Left lung (tissue), 14 donors: ENCODE measurements at places on chromosomes 5 and 9.

DNA sequence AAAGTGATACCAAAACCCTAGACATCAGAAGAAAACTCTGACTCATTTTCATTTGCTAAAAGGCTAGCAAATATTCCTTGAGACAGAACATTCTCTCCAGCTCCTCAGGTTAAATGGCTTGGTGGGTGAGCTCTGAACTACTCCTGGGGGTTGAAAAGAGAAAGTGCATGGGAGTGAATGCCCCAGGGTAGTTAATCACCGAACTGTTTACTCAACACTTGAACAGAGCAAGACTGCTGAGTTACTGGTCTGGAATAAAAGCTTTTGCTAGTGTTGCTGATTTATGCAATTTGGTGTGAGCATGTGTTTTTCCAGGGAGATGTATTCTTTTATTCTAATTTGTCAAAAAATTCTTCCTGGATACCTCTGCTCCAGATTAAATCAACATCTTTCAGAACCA is 88.3 kb upstream of the PRDM9 start:
- no peak overlapping the region for H3K27ac ChIP-seq
- H3K4me1 ChIP-seq = no peaks in the 10 kb centered on the region
- H3K36me3 ChIP-seq = no peaks in the 10 kb centered on the region
- no peak overlapping the region for H3K4me3 ChIP-seq
- no peak for DNase-seq

DNA sequence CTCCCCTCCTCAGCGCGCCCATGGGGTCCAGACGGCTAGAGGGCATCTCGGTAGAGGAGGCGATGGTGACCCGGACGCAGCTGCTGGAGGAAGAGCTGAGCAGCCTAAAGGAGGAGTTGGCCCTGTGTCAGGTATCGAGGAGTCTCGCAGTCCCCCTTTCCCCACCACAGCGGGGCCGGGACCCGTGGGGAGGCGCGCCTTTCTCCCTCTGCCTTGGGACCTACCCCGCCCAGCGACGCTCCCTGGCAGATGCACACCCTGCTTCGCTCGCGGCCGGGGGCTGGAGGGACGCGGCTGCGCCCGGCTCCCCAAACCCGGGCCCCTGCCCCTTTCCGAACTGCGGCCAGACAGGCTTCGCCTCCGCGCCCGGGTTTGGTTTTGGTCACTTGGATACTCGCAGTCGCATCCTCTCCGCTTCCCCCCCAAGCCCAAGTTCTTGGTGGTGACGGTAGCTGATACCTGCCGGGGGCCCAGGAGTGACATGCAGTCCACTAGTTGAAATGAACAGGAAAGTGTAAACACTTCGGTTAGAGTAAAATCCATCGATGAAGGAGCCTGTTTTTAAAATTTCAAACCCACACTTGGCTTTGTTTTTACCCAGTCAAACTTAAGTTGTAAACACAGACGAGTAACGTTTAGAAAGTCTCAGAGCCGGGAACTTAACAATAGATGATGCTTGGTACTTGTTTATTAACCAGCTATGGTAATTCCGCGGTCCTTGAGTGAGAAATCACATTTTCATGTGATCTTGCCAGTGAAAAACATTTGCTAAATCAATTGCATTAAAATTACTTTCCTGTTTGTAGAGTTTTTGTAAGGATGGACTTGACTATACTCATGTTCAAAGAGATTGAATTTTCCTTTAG is 688 bp downstream of the CNTLN start:
- no peaks in the 10 kb centered on the region for H3K27me3 ChIP-seq
- H3K4me3 ChIP-seq = peak overlapping the region; percentile 85
- peak overlapping the region; percentile 81 for H3K27ac ChIP-seq
- DNase-seq = peak; percentile 86

- H3K27me3 ChIP-seq = no peaks in the 10 kb centered on the region
- no peak overlapping the region for H3K27ac ChIP-seq
- DNase-seq = no peak
- H3K4me3 ChIP-seq = no peak overlapping the region
- H3K4me1 ChIP-seq = no peaks in the 10 kb centered on the region
Measured at GRCh38 chr5:53438486-53439472, 41.6 kb upstream of the FST start.

DNA sequence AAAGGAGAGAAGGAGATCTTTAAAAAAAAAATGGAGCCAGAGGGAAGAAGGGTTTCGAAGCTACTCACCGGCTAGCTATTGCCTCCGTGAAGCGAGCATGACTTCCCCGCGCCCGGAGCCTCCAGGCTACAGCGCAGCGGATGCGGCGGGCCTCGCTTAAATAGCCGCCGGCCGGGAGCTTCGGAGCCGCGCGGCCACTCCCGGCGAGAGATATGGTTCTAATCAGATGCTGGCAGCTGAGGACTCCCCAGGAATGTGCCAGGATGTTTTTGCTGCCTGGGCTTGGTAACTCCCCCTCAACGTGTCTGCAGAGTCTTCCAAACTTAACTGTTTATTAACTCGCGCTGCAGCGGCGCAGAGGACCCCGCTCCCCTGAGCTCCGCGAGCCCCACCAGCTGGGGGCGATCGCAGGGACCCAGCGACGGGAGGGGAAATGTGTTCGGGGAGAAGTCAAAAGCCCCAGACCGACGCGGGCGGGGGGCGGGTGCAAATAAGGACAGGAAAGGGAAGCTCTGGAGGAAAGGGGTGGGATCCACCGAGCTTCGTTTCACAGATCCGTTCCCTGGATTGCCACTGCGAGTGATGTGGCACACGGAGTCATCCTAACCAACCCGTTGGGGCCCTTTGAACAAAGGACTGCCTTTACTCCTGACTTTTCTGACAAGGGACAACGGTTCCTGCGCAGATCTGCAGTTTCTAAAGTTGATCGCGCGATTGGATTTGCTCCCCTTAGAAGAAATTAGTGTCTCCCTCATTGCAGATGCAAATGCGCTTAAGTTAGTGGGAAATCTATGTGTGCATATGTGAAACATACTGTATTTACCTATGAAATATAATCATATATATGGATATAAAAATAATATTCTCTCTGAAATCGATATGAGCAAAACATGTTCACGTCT is at the start of gene DAB2:
Gene DAB2, minus strand, starts transcription at position 245 of the 902 bp plus-strand sequence. CDS start 30,660 bp downstream, outside the sequence.
- H3K27me3 ChIP-seq = no peaks in the 10 kb centered on the region
- H3K4me1 ChIP-seq = peaks cover 49% of the 10 kb centered on the region
- no peaks in the 10 kb centered on the region for H3K36me3 ChIP-seq
- H3K27ac ChIP-seq = peak within 1 kb of the TSS; percentile 90

DNA sequence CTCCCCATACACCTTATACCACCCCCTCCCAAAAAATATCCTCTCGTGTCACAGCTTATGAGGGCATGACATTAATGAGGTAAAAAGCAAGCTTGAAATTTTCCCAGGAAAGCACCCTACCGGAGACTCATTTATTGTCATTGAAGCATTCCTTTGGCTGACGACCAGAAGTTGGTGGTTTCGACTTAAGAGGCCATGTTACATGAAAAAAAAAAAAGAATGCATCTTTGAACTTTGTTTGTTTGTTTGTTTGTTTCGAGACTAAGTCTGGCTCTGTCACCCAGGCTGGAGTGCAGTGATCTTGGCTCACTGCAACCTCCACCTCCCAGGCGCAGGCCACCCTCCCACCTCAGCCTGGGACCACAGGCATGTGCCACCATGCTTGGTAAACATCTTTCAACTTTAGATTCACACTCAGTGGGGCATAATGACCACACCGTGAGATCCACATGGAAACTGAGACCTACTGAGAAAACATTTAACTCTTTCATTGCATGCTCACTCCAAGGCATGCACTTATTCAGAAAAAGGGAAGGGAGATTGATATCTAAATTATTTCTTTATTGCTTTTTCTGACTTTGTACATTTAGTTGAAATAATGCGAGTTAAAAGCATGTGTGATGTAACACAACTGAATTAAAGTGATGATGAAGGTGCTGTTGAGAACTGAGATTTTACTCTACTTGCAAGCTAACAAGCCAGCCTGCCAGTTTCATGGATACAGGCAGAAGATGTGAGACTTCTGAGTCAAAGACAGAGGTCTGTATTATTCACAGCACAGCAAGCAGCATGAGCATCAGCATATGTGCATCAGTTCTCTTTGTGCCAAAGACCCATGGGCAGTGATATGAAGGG is 5.1 kb upstream of the RAB14 start:
- DNase-seq = no peak
- no peak overlapping the region for H3K4me3 ChIP-seq
- peaks cover 3% of the 10 kb centered on the region for H3K4me1 ChIP-seq
- H3K27me3 ChIP-seq = no peaks in the 10 kb centered on the region
- H3K27ac ChIP-seq = peak overlapping the region; percentile 51

DNA sequence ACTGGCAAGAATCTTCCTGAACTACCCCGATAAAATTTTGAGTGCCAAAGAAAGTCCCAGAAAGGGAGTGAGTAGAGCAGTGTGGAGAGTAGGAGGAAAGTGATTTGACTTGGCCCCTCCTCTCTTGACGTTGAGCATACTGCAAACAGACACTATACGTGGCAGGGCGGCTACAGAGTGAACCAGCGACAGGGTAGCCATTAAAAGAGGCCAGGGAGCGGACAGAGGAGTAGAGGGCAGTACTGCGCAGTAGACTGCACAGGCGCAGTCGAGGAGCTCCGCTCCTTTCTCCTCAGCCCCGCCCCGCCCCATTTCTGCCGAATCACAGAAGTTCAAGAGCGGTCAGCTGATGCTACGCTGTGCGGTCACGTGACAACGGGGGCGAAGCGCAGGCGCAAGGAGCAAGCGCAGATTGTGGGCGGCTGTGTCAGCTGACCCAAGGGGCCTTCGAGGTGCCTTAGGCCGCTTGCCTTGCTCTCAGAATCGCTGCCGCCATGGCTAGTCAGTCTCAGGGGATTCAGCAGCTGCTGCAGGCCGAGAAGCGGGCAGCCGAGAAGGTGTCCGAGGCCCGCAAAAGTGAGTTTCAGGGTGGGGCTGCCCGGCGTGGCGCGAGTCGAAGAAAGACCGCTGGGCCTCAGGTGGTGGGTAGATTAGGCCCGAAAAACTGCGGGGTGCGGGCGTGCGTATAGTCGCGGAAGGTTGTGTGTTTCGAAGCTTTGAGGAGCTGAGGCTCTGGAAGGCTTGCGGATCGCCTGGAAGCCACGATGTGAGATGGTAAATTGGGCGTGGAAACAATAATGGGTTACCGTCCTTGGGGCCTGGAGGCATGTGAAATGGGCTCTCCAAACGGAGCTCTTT is at the start of gene ATP6V1G1:
Gene ATP6V1G1, plus strand, starts transcription at position 425 of the 858 bp plus-strand sequence. Its CDS starts 70 bp downstream, at position 495.
- H3K27me3 ChIP-seq = no peaks in the 10 kb centered on the region
- peaks cover 42% of the 10 kb centered on the region for H3K4me1 ChIP-seq
- peak within 1 kb of the TSS; percentile 90 for H3K4me3 ChIP-seq
- no peaks in the 10 kb centered on the region for H3K36me3 ChIP-seq
- peak within 1 kb of the TSS; percentile 91 for H3K27ac ChIP-seq
- peak; percentile 99 for DNase-seq

DNA sequence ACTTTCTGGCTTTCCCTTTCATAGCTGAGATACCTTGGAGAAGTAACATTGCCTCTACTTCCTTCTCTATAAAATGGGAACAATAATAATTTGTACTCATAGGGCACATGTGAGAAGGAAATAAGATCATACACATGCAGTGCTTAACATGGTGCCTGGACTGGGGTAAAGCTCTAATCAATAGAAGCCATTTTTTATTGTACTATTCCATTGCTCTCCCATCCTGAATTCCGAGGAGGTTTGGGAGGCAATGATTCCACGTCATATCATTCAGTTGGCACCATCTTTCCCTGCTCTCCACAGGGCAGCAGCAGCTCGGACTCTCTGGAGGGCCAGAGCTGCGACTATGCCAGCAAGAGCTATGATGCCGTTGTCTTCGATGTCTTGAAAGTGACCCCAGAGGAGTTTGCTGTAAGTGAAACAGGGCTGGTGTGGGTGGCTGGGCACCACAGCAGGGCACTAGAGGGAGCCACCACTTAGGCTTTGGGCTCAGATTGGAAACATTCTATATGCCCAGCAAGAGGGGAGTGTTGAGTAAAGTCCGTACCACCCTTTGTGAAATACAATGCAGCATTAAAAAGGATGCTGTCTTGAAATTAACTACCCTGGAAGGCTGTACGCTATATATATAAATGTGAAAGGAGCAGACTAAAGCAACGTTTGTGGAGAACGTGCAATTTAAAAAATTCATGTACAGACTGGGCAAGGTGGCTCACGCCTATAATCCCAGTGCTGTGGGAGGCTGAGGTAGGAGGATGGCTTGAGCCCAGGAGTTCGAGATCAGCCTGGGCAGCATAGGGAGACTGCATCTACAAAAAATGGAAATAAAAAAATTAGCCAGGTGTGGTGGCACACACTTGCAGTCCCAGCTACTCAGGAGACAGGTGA is 51.2 kb downstream of the RALGPS1 start:
- H3K36me3 ChIP-seq = no peaks in the 10 kb centered on the region
- no peak overlapping the region for H3K4me3 ChIP-seq
- H3K4me1 ChIP-seq = peaks cover 11% of the 10 kb centered on the region
- no peak for DNase-seq

- no peak overlapping the region for H3K4me3 ChIP-seq
- H3K27me3 ChIP-seq = no peaks in the 10 kb centered on the region
- DNase-seq = no peak
- H3K36me3 ChIP-seq = no peaks in the 10 kb centered on the region
- H3K4me1 ChIP-seq = no peaks in the 10 kb centered on the region
- no peak overlapping the region for H3K27ac ChIP-seq
Measured at GRCh38 chr9:136760424-136760823, 2.4 kb upstream of the LCN8 start.

DNA sequence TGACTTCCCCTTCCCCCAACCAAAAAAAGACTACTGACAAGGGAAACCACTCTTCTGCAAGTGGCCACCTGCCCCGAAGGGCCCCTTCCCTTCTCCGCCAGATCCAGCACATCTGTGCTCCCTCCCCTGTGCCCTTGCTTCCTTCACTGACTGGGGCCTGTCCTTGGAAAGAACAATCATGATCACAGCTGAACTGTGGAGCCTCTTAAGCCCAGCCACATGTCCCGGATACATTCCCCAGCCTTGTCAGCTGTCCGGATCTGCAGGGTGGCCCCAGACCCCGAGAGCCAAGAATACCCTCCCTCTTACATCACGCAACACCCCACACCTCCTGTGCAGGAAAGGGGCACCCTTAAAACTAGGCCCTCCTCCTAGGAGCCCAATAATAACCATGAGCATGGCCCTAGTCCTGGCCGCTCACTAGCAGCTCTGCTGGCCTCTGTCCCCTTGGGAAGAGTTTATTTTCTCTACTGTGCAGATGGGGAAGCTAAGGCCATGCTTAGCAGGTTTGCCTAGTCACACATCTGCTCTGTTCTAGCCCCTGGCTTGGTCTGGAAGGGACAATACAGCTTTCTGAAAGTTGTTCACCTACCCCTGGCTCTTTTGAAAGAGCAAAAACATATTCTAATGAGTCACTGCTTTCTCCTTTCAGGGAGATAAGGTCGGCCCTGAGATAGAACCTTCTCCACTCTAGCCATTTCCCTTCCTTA is 3.8 kb downstream of the SPRY4 start:
- peaks cover 99% of the 10 kb centered on the region for H3K4me1 ChIP-seq
- peak overlapping the region; percentile 57 for H3K4me3 ChIP-seq
- no peaks in the 10 kb centered on the region for H3K36me3 ChIP-seq
- no peak for DNase-seq

DNA sequence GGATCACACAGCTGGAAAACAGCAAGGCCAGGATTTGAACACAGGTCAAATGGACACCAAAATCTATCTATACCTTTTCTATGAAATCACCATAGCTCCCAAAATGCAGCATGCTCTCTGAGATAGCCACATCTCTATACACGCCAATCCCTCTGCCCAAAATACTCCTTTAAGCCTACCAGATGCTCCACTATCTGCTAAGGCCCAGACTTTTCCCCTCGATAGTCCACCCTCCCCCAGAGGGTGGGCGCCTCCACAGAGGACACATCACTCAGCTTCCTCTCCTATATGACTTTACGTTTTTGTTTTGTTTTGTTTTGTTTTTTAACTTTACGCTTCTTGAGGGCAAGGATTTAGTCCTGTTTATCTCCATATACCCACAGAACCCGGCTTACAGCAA is 46.8 kb downstream of the MTMR12 start:
- no peaks in the 10 kb centered on the region for H3K4me1 ChIP-seq
- DNase-seq = no peak
- H3K4me3 ChIP-seq = no peak overlapping the region
- H3K36me3 ChIP-seq = no peaks in the 10 kb centered on the region
- H3K27me3 ChIP-seq = no peaks in the 10 kb centered on the region
